ENCODE measurements at places on chromosomes 16 and 17. TPM values are rescaled to one million over a fixed set of nuclear protein-coding genes. Genes with fewer than 3 reads are reported as not detected.

HOXB1 gene
- not detected for total RNA-seq

PAQR4 gene
- 6.2 TPM for total RNA-seq

KRTAP4-6 gene
- total RNA-seq = not detected

SLC13A2 gene
- 6.5 TPM for total RNA-seq

PDIA2 gene
- 0.12 TPM for total RNA-seq

GRCh38 chr17:11461993-11462548, 136.2 kb upstream of the DNAH9 start:
- DNase-seq = peak; percentile 6

- no peak for DNase-seq
These were observed 18.2 kb downstream of the IGF2BP1 start for GRCh38 chr17:49015179-49015923.

GRCh38 chr17:21140911-21141310, 14.1 kb downstream of the DHRS7B start:
- DNase-seq = no peak

DNA sequence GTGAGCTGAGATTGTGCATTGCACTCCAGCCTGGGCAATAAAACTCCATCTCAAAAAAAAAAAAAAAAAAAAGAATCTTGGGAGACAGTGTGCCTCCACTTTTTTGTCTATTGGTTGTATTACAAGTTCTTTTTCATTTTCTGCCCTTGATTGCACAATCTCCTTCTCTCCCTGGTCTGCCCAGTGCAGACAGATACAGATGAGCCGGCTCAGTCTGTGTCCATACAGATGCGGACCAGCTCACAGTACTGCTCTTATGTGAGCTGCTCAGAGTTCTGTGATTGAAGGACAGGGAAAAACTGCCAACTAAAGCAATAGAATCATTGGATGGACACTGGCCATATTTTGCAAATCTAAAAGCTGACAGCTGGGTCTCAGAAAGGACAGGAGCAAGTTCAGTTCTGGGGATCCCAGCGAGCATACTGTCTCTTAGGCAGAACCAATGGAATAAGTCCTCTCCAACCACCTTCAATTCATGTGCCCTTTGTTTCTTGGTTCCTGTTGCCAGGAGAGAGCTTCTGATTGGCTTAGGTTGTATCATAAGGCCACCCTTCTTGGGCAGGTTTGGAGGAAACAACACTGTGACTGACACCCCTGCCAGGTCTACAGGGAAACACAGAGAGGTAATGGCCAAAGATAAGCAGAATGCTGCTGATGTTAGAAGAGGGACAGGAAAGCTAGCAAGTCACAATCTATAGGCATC, 495.6 kb upstream of the HSBP1 start:
- DNase-seq = no peak

GRCh38 chr16:53771655-53772497, 67.9 kb downstream of the FTO start:
- no peak for DNase-seq

DNA sequence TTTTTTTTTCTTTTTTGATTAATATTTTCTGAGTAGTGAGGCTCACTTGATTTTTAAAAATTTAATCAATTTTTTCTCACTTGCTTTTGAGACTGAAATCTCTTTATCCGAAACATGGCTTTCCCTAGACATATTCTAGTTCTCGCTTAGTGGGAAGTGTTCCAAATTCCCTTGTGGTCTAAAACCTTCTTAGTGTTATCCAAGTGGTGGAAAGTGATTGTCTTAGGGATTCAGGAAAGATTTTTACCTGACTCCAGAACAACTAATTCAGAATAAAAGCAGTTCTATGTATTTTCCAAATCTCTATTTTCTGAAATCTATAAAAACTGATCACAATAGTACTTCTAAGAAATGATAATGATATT, 178.8 kb downstream of the MAP2K6 start:
- no peak for DNase-seq

GRCh38 chr16:53946746-53947386, 242.9 kb downstream of the FTO start:
- no peak for DNase-seq

DNA sequence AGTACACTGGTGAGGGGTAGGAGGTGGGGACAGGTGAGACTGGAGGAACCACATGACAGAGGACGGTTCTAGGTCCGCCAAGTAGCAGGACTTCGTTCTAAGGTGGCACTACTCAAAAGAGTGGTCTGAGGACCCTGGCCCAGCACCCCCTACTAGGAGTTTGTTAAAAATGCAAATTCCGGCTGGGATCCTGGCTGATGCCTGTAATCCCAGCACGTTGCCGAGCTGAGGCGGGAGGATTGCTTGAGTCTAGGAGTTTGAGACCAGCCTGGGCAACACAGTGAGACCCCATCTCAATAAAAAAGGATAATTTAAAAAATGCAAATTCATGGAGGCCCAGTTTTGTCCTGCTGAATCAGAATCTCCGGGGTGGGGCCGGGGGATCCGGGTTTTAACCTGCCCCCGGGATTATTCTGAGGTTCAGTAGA, 59.1 kb downstream of the WSB1 start:
- DNase-seq = no peak

GRCh38 chr16:68517606-68518166, 21.4 kb upstream of the ZFP90 start:
- no peak for DNase-seq

DNA sequence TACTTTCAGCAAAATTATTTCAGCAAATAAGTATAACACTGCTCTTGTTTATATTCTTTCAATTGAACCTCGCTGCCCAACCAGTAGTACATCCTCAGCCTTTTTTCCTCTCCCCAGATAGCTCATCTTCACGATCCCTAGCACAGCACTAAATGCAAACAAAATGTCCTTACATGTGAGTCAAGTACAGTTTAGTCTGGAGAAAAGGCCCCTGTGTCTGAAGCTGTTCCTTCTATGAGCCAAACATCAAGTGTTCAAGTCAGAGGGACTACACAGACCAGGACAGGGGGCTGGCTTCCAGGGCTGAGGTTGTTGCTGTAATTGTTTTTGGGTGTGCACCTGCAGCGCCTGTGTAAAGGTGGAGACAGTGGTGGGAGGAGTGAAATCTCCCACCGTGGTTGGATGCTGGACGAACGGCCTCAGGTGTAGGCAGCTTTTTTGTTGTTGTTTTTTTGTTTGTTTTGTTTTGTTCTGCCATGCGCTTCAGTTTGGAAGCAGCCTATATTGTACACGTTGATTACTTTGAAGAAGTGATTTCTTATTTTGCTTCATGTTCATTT, 147.1 kb downstream of the PRKCA start:
- DNase-seq = peak; percentile 43

- no peak for DNase-seq
These were observed 10.4 kb downstream of the PRSS27 start for GRCh38 chr16:2709588-2709984.

- DNase-seq = no peak
These were observed 4.6 kb upstream of the LYZL6 start for GRCh38 chr17:35948092-35948491.

DNA sequence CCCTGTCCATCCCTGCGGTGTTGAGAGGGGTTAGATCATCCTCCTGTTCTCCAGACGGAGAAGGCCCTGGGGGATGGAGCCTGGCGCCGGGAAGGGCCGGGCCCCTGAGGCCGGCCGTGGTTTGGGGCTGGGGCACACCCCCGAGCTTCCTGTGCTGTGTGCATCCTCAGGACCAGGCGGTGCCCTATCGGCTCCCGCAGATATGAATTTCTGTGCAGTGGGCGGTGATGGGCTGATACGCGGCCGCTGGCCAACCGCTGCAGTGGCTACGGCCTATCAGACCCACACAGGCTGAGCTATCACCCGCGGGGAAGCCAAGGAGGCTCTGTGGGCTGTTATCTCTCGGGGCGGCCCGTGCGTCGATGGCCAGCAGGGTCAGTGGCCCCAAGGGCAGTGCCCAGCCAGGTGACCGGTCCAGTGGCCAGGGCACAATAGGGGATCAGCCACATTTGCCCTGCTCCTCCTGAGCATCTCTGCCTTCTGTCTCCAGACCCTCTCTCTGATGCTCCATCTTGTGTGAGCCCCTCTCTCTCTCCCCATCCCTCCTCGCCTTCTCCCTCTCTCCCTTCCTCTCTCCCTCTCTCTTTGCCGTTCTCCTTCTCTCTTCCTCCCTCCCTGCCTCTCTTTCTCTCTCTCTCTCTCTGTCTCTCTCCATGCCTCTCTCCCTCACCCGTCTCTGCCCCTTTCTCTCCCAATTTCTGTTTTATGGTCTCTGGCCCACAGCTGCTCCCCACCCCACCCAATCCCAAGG, 38.7 kb downstream of the ZFPM1 start:
- no peak for DNase-seq

GRCh38 chr16:55539049-55539448, 27.4 kb upstream of the CAPNS2 start:
- DNase-seq = no peak

GRCh38 chr16:14347706-14348105, 276.6 kb downstream of the MRTFB start:
- DNase-seq = no peak

Data from lower leg skin (tissue), 4 donors.